Stimulated activated CD8-positive, alpha-beta memory T cell treated with anti-CD3 and anti-CD28 coated beads, Interleukin-4, amount 100 ng/mL, for 4 hours (primary cell): ENCODE measurements at places on chromosomes 5 and 9.

GRCh38 chr5:78162253-78162862 is 132.1 kb downstream of the AP3B1 start:
- DNase-seq = no peak

GRCh38 chr5:179307931-179308471 is 37.3 kb downstream of the ADAMTS2 start:
- no peak for DNase-seq

- no peak for DNase-seq
Measured at GRCh38 chr9:128918921-128919320, 1.9 kb upstream of the PHYHD1 start.

- DNase-seq = no peak
Measured at GRCh38 chr5:75886706-75887105, 169.5 kb upstream of the POC5 start.

- no peak for DNase-seq
Measured at GRCh38 chr5:3535414-3536211, 60.0 kb upstream of the IRX1 start.

DNA sequence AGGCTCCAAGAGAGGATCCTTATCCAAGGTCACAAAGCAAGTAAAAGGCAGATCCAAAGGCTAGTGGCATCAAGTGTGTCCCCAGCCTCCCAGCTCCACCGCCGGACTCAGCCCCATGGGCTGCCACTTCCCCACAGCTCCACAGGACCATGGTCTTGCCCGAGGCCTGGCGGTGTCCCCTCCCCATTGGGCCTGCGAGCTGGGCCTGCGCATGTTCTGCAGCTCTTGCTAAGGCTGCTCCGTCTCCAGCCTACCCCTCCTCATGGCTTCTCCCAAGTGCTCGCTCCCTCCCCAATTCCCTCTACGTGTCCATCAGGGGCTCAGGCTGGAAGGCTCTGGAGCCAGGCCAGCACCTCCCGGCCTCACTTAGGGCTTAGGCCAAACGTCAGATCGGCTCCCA is 29.4 kb downstream of the DBH start:
- DNase-seq = no peak

- DNase-seq = no peak
Measured at GRCh38 chr5:120982351-120982750, 518.3 kb downstream of the PRR16 start.

GRCh38 chr9:121357011-121357410 is 13.0 kb downstream of the STOM start:
- DNase-seq = no peak

DNA sequence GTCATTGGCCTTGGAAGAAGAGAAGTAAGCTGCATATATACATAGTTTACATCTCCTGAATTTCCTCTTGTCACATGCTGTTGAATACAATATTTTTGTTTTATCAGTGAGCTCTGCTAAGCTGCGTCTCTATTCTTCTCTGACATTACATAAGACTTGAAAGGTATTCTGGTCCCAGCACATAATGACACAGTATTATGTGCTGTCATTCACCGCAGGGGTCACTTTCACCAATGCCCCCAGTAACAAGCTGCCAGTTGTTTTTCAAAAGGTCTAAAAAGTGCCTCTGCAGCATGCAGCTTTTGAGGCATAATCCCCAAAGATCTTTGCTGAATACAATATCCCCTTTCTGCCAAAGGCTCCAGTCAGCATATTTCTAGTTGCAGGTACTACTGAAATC is 349.0 kb upstream of the FAM174A start:
- no peak for DNase-seq

DNA sequence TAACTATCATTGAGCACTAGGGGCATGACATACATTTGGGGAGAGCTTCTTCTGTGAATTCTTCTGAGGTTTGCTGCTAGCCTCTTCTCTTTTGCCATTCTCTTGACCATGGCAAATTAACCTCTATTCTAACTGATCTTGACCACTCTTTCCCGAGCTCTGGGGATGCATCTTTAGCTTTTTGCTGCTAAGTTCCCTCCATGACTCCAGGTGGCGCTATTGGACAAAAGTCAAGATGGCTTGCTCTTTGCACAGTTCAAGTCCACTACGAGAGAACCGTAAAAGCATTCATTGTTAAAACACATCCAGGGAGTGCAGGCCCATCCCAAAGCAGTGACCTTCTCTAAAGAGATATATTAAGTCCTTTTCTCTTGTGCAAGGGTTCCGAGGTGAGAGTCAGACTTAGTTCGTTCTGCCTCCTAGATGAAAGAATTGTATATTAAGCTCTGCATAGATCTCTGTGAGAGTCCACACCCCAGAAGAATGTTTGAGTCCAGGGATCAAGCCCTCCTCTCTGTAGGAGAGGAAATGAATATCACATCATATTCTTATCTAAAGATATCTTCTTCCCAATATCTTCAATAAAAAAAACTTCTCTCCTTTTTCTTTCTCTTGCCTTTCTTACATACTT is 1152.9 kb upstream of the CDH6 start:
- no peak for DNase-seq

GRCh38 chr9:34628656-34629490 is at the start of gene ARID3C:
TSS of gene ARID3C (minus strand) at chr9:34629066. CDS start at chr9:34628014, 1,052 bp downstream.
- DNase-seq = peak; percentile 12

DNA sequence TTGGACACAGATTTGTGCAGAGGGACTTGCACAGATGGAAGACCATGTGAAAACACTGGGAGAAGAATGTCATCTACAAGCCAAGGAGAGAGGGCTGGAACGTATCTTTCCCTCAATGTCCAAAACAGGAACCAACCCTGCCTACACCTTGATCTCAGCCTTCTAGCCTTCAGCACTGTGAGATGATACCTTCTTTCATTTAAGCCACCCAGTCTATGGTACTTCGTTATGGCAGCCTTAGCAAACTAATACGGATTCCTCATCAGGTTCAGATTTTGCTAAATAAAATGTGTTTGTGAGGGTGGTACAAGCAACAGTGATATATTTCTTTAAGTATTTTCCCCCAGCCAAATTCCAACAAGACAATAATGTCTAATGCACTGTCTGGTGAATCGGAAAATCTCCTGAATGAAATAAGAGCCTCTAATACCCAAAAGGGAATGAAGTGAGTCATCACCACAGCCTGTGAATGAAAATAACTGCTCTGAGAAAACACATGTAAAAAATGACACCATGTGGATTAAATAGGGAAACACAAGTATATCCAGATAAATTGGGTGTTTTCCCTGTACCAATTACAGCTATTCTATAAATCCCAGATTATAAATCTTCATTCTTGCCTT is 182.8 kb upstream of the TARS1 start:
- DNase-seq = no peak

DNA sequence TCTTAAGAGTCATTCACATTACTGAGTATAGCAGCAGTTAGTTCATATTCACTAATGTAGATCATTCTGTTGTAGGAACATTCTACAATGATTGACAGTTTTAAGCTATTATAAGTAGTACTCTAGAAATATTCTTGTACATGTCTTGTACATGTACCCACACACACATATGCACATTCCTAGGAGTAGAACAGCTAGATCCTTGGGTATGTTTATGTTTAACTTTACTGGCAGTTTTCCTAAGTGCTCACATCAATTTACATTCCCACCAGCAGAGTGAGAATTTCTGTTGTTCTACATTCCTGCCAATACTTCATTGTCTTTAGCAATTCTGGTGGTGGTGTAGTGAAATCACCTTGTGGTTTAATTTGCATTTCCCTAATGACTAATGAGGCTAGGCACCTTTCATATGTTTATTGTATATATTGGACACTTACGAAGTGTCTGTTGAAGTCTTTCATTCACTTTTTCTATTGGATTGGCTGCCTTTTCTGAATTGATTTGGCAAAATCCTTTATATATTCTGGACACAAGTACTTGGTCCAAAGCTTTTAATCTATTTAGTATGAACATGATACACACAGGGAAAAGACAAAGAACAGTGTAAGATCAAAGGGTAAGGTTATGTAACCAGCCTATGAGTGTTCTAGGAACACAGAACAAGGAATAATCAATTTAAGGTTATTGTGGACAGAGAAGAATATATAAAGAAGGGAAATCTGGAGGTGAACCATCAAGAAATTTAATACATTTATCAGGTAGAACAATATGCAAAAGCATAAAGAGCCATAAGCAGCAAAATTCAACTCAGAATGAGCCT is 95.6 kb downstream of the MLLT3 start:
- DNase-seq = no peak

DNA sequence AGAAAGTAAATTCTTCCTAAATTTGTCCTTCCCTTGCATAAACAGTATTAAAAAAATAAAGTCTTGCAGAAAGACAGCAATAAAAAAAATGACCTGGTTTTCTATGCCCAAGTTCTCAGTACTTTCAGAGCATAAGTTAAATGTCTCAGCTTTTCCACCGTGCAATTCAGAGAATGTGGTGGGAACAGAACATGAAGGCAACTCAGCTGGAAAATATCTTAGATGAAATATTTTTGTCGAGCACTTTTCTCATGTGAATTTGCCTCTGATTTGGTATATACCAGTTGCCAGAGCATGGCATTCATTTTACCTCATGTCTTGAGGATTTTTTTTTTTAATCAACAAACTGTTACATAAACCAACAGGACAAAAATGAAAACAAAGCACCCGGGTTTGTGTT is 176.1 kb downstream of the CETN3 start:
- no peak for DNase-seq

- no peak for DNase-seq
Measured at GRCh38 chr5:124132843-124133242, 613.6 kb downstream of the ZNF608 start.

GRCh38 chr9:91577633-91578061 is 154.0 kb upstream of the NFIL3 start:
- DNase-seq = no peak

- no peak for DNase-seq
Measured at GRCh38 chr9:33295571-33295970, 5.3 kb downstream of the NFX1 start.

GRCh38 chr5:119315516-119315949 is 40.3 kb upstream of the TNFAIP8 start:
- peak; percentile 49 for DNase-seq

- DNase-seq = no peak
Measured at GRCh38 chr9:109781086-109781485, 1.1 kb downstream of the PALM2AKAP2 start.

- DNase-seq = no peak
Measured at GRCh38 chr5:132640613-132641012, 17.4 kb upstream of the IL13 start.

GRCh38 chr5:157857816-157858526 is 974 bp downstream of the CLINT1 start:
- no peak for DNase-seq

GRCh38 chr9:96169484-96169883 is 132.5 kb downstream of the HSD17B3 start:
- no peak for DNase-seq

DNA sequence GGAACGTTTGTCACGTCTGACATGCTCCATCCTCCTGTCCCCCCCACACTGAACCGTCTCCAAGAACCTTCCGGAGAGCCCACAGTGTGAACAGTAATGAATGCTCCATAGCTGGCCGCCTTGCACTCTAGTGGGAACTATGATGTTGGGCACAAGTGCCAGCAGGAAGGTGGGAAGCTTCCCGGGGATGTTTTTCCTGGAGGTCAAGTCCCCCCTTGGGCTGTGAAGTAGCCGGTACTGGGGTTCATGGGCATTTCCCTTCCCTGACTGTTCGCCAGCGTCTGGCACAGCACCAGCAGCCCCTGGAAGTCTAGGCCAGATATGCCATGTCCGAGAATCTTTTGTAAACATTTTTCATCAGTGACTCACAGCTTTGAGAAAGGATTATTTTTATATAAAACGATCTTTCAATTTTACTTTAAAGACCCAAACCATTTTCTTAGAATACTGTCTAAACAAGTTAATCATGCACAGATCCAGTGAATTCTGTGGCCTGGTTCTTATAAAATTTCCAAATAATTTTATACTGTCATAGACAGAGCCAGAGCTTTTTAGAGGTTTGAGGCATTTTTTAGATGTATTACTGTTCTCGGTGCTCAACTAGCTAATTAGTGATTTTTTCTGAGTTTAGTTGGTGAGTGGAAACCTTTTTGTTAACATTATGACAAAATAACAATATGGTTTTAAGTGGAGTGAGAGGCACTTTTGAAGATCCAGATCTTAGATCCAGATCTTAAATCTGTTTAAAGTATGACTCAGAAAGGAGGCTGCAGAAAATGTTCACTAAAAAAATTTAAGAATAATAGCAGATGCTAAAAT is 11.6 kb downstream of the ABL1 start:
- no peak for DNase-seq

DNA sequence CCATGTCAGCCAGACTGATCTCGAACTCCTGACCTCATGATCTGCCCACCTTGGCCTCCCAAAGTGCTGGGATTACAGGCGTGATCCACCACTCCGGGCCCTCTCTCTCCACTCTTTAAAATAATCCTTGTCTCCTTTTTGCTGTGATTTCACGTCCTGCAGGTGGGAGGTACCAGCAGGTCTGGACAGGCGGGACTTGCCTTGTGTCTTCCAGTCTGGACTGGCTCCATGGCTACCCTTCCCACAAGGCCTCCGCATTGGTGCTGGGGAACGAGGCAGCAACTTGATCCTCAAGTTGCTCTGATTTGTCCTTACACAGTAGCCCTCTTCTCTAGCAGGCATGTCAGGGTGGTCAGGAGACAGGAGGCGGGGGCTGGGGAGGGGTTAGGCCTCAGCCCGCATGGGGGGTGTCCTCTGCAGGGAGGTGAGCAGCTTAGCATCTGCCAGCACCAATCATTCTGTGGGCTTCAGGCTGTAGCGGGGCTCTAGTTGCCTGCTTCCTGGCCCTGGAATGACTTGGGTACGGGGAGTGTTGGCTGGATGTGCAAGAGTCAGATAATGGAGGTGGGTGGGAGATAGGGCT is 54.3 kb downstream of the TENT4A start:
- no peak for DNase-seq

DNA sequence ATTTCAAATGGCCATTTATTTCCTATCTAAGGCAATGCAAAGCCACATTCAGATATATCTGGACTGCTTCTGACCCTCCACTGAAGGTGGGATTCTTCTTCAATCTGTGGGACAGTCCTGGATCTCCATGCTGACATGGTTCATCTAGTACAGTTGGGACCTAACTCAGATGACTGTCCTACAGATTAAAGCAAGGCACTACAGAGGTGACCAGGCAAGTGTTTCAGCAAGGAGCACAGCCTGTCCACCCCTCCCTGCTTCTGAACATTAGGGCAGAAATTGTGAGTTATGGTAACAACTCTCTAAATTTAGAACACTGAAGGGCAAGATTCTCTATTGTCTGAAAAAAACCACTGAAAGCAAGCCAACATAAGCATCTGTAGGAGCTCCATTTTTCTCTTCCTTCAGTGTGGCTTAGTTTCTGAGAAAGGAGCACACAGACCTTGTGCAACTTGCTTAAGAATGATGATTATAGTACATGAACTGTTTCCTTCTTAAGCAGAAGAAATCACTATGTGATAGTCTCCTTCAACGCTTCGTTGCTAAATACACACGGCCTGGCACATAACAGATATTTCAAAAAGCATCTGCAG is 62.9 kb upstream of the BARX1 start:
- DNase-seq = no peak

GRCh38 chr5:126681970-126682369 is 81.2 kb downstream of the PHAX start:
- DNase-seq = no peak

GRCh38 chr5:2112173-2113025 is 229.7 kb upstream of the IRX4 start:
- DNase-seq = no peak

- no peak for DNase-seq
Measured at GRCh38 chr5:94027145-94027544, 285.7 kb upstream of the POU5F2 start.
